ENCODE measurements at places on chromosomes 11 and 22.

- DNase-seq: no peak
Measured at GRCh38 chr11:62398011-62398994, 20.5 kb upstream of the SCGB1A1 start.

- no peak for DNase-seq
Measured at GRCh38 chr11:20342347-20343141, 21.0 kb upstream of the HTATIP2 start.

GRCh38 chr22:33914131-33914530, 6.1 kb downstream of the LARGE1 start:
- no peak for DNase-seq

- no peak for DNase-seq
Measured at GRCh38 chr22:36743591-36744412, 32.1 kb downstream of the IFT27 start.

DNA sequence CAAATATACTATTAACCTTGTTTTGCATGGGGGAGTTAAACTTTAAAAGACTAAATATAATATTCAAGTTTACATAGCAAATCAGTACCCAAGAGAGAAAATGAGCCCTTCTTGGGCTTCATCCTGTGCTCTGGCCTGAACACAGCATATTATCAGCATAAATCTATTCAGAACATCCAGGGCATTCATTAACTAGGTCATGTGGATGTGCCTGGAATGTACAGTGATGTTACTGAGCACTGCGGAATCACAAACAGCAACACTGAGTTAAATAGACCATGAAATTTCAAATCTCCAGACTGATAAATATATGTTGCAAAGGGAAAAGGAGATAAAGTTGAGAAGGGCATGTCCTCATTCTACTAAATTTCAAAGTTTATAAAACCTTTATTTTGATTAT, 426.4 kb downstream of the AASDHPPT start:
- no peak for DNase-seq

DNA sequence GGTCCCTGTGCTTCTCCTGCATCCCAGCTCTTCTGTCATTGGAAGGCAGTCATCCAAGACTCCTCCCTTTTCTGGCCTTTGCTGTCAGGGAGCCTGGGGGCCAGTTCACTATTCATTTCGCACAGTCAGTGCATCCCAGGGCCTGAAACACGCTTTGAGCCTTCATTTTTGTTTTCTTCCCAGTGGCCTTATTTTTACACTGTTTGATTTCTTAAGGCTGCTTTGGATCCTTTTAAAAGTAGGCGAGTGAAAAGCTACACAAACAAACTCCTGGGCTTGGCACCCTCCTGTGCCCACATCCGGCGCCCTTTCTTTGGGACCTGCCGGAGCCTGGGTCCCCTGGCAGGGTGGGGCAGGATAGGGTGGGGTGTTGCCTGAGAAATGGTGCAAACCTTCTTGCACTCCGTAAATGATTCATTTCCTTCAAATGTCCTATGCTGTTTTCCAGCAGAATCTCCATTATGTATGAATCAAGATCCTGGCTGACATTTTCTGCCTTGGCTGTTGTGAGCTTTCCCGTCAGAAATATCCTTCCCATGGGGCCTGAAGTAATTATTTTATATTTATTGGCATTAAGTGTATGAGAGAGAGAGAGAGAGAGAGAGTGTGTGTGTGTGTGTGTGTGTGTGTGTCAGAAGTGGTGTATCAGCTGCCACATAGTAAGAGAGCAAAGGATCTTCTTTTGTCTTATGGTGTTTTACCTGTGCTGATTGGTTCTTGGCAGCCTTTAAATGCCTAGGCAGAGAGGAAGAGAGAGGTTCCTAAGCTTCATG, 45.6 kb downstream of the BCR start:
- DNase-seq: no peak

DNA sequence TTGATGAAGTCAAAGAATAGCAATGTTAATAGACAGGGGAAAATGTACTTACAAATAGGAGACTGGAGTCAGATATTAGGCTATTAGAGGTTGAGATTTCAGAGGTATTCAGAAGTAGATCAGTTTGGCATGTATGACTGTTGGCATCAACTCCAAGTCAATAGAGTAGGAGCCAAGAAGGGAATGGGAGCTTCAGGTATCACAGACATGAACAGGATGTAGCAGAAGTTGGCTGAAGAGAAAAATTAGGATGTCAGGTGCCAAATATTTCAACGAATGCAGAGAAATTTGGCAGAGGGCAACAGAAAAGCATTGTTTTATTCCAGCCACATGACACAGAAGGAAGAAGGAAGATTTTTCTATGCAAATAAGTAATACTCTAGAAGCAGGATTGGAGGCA, 69.7 kb downstream of the GLYATL1 start:
- no peak for DNase-seq

DNA sequence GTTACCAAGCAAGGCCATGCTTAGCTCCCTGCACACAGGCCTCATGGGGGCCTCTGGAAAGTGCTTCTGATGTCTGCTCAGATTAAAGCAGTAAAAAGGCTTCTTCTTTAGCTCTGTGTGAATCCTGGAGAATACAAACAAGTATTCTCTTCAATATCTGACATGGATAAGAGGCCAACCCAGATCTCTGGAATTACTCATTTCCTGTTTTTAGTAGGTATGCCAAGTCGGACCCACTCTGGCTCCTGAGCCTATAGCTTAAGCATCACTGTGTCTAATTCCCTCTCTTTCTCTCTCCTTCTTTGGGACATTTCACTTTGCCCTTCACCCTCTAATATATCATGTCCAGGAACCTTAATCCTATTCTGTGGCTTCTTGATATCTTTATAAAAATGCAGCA, 529.6 kb upstream of the CCDC90B start:
- DNase-seq: no peak

DNA sequence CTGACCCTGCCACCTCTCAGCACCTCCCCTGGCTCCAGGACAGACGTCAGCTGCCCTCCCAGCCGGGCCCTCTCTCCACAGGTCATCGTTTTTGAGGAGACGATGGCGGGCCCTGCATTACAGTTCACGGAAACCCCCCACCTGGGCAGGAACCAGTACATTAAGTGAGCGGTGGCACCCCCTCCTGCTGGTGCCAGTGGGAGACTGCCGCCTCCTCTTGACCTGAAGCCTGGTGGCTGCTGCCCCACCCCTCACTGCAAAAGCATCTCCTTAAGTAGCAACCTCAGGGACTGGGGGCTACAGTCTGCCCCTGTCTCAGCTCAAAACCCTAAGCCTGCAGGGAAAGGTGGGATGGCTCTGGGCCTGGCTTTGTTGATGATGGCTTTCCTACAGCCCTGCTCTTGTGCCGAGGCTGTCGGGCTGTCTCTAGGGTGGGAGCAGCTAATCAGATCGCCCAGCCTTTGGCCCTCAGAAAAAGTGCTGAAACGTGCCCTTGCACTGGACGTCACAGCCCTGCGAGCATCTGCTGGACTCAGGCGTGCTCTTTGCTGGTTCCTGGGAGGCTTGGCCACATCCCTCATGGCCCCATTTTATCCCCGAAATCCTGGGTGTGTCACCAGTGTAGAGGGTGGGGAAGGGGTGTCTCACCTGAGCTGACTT, 37.0 kb downstream of the B3GAT1 start:
- DNase-seq: no peak

- DNase-seq: no peak
Measured at GRCh38 chr22:20499769-20500168, 4.2 kb upstream of the KLHL22 start.

GRCh38 chr11:32121012-32121411, 30.1 kb downstream of the RCN1 start:
- DNase-seq: no peak

DNA sequence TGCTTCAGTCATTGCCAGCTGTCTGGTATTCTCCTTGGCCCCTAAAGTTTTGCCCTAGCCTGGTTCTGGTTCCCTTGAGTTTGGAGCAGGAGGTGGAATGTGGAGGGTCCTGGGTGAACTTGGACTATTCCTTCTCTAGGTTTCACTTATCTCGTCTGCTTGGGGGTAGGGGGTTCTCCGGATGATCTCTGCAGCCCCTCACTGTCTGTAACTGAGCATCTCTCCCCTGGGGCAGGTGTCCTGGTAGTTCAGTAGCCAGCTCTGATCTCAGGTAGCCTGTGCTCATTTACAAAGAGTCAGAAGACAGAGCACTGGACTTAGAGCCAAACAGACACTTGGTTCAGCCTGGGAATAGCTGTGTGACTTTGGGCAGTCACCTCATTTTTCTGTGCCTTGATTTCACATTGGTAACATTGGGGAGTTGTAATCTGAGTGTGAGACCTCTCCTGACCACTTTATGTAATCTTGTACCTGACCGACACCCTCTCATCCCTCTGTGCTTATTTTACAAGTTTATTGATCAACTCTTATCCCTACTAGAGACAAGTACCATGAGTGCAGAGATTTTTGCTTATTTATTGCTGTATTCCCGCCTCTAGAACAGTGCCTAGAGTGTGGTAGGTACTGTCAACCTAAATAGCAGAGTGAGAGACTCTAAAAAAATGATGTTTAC, 804 bp downstream of the CCDC134 start:
- DNase-seq: no peak

GRCh38 chr11:69298267-69299022, 4.5 kb downstream of the MYEOV start:
- DNase-seq: no peak

DNA sequence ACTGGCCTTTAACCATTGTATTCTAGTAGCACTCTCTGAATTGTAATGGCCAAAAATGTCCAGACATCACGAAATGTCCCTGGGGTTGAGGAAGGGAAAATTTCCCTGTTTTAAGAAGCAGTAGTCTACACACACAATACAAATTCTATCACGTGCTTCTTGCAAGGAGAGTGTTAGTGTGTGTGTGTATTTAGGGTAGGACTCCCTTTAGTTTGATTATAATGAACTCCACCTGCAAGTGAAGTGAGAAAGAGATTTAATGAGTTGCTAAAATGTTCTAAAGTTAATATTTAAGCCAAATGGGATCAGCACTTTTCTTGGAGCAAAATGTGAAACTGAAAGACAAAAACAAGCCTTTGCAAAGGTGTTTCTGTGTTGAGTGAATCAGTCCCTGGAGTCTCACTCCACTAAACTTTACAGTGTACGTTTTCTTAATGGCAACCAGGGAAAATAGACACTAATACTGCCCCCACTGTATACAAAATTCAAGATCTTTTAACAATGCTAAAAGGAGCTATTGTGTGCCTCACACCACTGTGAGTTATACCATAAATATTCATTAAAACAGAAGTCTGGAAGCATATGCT, 590.3 kb upstream of the TENM4 start:
- DNase-seq: no peak

- DNase-seq: no peak
Measured at GRCh38 chr22:48568736-48569330, 1258.8 kb downstream of the BRD1 start.

- no peak for DNase-seq
Measured at GRCh38 chr11:57403802-57404147, 13.3 kb upstream of the PRG2 start.

- no peak for DNase-seq
Measured at GRCh38 chr11:124970925-124971324, 16.9 kb downstream of the CCDC15 start.

- DNase-seq: no peak
Measured at GRCh38 chr22:34886391-34886790, 179.6 kb upstream of the ISX start.

DNA sequence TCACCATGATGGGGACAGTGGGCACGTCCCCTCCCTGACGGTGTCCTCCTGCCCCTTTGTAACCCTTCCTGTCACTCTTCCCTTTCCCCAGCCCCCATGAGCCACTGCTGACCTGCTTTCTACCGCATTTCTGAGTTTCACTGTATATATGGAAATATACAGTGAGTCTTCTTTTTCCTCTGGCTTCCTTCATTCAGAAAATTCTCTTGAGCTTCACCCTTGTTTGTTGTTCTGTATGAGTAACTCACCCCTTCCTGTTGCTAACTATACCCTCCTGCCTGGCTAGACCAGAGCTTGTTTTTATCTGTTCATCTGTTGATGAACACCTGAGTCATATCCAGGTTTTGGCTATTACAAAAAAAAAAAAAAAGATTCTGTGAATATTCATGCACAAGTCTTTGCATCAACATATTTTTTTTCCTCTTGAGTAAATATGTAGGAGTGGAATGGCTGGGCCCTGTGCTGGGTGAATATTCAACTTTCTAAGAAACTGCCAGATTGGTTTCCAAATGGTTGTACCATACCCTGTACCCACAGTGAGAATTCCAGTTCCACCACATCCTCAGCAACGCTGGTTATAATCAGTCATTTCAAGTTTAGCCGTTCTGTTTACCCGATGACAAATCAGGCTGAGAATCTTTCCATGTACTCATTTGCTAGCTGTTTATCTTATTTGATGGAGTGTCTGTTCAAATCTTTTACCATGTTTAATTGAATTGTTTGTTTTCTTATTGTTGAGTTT, 62.0 kb downstream of the IGF2 start:
- DNase-seq: no peak

DNA sequence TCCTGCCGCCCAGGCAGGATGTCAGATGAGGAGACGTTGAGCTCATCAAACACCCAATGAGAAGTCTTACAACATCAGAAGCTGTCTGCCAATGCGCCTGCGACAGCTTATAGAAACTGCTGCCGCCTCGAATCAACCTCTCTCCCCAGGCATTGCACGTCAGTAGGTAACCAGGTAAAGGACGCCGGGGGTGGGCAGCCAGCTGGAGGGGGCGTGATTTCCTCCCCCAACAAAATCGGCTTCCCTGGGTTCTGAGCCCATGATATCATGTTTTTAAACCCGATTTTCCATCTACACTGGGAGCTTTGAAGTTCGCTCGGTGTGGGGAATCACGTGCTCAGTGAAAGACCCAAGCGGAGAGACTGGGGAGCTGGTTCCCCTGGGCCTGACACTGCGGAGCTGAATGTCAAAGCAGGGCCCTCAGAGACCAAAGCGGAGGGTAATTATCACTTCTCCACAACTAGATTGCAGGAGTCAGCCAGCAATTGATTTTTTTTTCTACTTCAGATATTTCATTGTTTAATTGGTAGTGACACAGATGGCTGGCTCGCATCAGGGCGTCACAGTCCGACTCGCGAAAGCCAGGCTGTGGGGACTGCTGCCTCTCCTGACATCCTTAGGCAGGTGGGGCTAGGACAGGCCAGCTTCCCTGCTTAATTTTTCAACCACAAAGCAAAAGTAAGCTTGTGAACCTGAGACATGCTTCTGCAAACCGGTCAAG, 15.4 kb downstream of the FAM83F start:
- peak; percentile 84 for DNase-seq

DNA sequence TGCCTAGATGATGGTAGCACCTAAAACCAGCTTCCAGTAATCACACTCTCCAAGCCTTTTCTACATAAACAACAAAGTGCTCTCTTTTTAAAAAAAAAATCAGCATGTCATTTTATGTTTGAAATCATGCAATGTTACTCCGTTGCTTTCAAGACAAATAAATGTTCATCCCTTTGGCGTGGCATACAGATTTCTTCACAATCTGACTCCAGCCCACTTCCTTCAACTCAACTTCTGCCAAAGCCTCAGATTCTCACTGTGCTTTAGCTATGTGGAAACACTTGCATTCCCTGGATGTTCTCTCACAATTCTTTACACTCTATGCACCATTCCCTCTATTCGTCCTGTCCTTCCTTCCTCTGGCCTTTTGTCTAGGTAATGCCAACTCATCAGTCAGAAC, 206.3 kb upstream of the BLID start:
- DNase-seq: no peak

GRCh38 chr11:45684440-45684839, 19.0 kb upstream of the CHST1 start:
- DNase-seq: no peak
